MCF 10A (cell line): ENCODE measurements at places on chromosomes 6 and 20.

GRCh38 chr20:11155156-11155756, 481.5 kb upstream of the JAG1 start:
- DNase-seq, result no peak

DNA sequence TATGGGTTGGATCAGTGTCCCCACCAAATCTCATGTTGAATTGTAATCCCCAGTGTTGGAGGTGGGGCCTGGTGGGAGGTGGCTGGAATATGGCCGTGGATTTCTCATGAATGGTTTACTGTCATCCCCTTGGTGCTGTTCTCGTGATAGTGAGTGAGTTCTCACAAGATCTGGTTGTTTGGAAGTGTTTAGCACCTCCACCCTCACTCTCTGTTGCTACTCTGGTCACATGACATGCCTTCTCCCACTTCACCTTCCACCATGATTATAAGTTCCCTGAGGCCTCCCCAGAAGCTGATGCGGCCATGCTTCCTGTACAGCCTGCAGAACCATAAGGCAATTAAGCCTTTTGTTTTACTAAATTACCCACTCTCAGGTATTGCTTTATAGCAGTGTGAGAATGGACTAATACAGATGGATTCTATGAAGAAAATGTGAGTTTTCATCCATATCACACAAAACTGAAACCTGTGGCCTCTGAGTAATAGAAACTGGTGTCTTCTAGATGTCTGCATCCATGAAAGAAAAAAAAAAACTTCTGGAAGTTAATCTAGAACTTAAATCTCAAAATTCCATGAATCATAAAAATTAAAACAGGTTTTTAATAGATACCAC, 39.3 kb downstream of the MBOAT1 start:
- no peak for DNase-seq

GRCh38 chr6:83417880-83418663, 12.8 kb downstream of the ME1 start:
- peak; percentile 60 for DNase-seq

- no peak for DNase-seq
Observed at GRCh38 chr6:12334526-12335130, 44.5 kb downstream of the EDN1 start.

GRCh38 chr6:72457738-72458137, 164.1 kb upstream of the KCNQ5 start:
- DNase-seq, result no peak

GRCh38 chr6:30091577-30092381, 16.2 kb upstream of the RNF39 start:
- DNase-seq, result peak; percentile 79

DNA sequence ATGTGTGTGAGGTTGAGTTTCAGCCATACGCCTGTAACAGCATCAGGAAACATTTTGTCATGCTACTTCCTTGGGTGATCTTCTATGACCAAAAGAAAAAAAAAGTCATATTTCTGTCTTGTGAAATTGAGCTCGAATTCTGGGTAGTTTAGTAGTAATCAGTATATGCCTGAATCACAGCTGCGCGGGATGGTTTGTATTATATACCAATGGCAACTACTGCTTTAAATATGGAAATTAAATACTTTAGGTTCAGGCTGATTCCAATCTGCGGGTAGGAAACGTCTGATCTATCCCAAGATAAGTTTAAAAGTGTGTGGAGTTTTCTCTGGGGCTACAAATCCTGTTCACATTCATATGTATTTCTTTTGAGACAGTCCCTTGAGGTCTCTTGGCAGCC, 115.6 kb upstream of the FERMT1 start:
- no peak for DNase-seq

- DNase-seq, result peak; percentile 17
Observed at GRCh38 chr6:157194643-157195042, 128.7 kb downstream of the TMEM242 start.

- peak; percentile 15 for DNase-seq
Observed at GRCh38 chr20:36717657-36718056, 28.2 kb downstream of the NDRG3 start.

- no peak for DNase-seq
Observed at GRCh38 chr6:146891615-146892265, 293.0 kb downstream of the ADGB start.

GRCh38 chr20:58407201-58407873, 18.3 kb downstream of the VAPB start:
- peak; percentile 30 for DNase-seq

DNA sequence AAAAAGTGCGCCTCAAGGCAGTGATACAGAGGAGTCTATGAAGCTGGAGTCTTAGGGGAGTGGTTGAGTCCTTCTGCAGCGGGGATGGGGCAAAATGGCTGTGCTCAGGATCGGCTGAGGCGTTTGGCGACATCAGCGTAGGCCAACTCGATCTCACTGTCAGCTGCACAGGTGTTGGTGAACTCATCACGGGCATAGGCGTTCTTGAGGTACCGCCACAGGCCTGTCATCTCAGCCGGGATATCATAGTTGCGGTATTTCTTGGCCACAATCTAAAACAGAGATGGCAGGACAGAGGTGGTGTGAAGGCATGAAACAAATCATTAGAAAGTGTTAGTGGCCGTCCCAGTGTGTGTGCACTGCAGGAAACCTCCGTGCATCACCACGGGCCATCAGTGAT, 112.7 kb downstream of the CLIC5 start:
- no peak for DNase-seq

DNA sequence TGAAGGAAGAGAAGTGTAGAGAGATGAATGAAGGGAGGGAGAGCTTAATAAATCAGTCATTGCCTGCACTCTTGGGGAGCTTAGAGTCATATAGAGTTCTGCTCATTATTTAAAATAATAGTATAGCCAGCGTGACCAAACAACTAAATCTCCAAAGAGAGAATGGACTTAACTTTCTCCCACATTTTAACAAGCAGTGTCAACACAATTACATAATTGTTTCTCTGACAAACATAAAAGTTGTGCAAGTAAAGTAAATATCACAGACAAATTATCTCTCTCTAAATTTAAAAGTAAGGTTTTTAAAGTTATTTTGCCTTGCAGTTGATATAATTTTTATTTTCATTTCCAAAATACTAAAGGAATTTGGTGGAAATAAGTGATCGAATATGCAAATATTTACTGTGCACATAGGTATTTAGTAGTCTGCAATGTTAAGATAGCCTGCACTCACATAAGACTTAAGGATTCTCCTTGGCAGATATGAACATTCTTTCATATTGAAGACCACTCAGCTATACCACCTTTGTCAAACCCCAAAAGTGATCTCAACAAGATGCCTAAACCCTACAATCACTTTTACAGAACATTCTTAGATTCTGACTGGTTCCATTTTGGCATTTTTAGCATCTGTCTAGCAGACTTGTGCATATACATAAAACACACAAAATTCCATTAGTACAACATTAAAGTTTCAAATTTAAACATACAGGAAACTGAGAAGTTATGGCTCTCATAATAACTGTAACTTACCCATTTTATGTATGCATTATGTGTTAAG, 67.7 kb downstream of the KIF6 start:
- no peak for DNase-seq

DNA sequence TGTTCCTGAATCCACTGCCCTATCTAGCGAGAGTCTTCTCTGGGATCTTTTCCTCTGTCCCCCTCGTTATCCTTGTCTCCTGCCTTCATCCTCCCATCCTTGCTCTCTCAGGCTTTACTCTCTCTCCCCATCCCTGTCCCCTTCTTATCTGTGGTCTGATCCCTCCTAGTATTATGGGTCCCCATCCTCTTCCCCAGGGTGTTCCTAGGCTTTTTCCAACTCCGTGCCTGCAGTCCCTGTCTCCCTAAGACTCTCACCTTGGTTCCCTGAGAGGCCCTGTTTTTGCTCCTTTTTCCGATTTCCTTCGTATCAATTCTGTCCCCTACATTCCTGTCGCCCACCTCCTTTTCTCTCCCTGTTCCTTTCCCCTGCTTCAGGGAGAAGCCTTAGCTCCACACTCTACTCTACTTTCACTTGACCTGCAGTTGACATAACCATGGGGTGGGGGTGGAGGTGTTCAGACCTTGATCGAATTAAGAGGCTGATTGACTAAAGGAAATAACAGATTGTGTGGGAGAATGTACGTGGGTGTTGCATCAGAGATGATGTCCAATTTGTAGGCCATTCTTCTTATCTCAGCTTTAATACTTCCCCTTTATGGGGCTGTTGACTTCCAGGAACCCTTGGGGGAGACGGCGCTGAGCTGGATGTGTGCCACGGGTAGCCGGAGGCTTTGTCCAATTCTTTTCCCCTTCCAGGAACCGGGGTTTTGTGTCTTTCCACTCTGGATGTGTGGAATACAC, 905 bp downstream of the PPARD start:
- peak; percentile 5 for DNase-seq

DNA sequence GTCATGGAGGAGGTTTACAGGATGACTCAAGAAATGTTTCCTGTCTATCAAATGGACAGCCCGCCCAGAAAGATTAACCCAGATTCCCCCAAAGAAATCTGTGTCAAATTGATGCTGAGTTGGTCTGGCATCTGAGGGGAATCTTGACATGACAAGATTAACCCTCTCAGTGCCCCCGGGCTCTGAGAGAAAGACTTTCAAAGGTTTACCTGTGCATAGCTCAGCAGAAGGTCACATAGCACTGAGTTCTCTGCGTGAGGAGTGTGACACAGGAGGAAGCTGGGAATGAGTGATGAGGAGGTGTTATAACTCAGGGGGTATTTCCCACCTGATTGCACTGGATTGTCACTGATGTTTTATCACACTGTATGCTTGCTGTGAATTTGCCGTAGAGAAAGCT, 601.2 kb downstream of the DHX35 start:
- DNase-seq, result no peak
